ENCODE measurements at places on chromosomes 1 and 21.

GRCh38 chr21:43958364-43959158, 53.5 kb upstream of the TRAPPC10 start:
- DNase-seq, result no peak

DNA sequence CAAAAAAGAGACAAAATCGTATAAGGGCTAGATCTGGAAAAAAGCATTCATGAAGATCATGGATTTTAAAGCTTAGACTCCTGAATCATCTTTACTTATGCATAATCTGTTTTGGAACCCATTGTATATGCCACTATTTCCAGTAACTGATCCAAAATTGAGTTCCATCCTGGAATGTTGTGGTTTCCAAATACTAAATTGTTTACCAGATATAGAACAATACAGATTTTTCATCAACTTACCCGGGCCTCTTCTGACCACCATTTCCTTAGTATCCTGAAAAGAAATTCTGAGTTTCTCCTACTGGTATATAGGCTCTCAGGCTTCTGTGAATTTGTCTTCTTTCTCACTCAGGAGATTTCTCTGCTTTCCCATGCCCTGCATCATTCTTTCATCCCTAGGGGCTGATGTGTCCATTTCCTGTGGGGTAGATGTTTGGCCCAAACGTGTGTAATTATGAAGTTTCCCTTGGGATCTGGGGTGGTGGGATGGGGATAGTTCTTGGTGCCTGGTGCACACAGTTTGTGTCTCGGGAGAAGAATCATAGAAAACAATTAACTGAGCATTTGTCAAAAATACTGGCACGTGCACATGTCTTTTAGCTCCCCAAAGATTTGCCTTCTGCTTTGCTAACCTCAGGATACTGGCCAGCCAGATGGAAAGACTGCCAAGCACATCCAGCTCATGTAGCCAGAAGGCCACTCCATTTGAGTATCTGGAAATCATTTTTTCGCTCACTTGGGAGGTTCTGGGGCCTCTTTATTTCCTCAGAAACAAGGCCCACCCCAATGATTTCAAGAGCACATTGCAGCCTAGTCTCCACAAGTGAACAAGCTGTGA, 127.8 kb downstream of the NTMT2 start:
- no peak for DNase-seq

- DNase-seq, result no peak
Measured at GRCh38 chr1:160007577-160008200, 24.1 kb downstream of the PIGM start.

- DNase-seq, result no peak
Measured at GRCh38 chr1:15915991-15916390, 59.9 kb downstream of the ZBTB17 start.

DNA sequence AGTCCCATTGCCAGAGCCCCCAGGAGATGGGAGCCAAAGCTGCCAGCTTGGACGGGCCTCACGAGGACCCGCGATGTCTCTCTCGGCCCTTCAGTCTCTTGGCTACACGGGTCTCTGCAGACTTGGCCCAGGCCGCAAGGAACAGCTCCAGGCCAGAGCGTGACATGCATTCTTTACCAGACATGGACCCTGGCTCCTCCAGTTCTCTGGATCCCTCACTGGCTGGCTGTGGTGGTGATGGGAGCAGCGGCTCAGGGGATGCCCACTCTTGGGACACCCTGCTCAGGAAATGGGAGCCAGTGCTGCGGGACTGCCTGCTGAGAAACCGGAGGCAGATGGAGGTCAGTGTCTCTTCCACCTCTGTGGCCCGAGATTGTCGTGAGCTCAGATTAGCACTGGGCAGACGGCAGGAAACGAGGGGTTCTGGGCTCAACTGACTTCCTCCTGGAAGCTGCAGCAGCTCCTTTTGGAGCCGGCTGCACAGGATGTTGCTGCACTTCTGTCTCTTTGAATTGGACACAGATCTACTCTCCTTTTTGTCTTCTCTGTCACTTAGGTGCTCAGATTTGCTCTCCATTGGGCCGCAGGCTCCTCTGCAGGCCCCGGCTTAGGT, 68.0 kb downstream of the DISC1 start:
- DNase-seq, result no peak

- no peak for DNase-seq
Measured at GRCh38 chr1:101299141-101299540, 62.3 kb downstream of the S1PR1 start.

DNA sequence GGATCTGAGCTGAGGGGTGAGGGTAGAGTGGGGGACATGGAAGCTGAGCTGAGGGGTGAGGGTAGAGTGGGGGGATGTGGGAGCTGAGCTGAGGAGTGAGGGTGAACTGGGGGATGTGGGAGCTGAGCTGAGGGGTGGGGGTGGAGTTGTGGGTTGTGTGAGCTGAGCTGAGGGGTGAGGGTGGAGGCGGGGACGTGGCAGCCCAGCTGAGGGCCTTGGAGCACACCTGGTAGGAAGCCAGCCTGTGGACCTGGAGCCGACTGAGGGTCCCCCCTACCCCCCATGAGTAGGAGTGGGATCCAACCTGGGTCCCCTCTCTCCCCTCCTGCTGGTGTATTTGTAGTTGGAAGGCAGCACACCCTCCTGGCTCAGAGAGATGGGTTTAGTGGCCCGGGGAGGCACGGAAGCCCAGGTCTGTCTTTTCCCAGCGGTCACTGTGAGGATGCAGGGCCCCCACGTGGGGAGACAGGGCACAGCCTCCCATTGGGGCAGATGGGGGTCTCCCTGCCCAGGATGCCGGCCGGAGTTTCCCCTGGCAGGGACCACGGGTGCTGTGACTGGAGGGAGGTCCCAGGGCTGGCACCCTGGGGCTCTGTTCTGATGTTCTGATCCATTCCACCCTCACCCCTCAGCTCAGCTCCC, 13.2 kb upstream of the NPHP4 start:
- no peak for DNase-seq

DNA sequence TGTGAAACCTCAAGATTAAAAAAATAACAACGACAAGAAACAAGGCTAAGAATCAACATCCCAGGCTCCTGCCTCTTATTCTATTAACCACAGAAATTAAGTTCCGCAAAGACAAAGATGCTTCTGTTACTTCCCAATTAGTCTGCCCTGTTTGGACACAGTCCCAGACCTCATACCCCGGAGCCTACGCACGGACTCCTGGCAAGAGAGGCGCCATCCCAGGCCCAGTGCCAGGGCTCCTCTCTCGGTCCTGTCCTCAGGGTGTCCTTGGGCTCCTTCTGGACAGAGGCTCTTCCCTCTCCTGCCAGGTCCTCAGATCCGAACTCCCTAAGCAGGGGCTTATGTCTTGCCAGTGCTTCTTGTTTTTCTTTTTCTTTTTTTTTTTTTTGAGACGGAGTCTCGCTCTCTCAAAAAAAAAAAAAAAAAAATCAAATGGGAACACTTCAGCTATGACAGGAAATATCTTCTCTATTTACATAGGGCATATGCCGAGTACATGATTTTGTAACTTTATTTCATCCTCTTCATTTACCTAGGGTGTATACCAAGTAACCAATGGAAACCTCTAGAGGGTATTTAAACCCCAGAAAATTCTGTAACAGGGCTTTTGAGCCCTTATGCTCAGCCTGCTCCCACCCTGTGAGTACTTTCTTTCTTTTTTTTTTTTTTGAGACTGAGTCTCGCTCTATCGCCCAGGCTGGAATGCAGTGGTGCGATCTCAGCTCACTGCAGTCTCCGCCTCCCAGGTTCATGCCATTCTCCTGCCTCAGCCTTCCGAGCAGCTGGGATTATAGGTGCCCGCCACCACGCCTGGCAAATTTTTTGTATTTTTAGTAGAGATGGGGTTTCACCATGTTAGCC, 11.7 kb upstream of the ENO1 start:
- DNase-seq, result no peak

DNA sequence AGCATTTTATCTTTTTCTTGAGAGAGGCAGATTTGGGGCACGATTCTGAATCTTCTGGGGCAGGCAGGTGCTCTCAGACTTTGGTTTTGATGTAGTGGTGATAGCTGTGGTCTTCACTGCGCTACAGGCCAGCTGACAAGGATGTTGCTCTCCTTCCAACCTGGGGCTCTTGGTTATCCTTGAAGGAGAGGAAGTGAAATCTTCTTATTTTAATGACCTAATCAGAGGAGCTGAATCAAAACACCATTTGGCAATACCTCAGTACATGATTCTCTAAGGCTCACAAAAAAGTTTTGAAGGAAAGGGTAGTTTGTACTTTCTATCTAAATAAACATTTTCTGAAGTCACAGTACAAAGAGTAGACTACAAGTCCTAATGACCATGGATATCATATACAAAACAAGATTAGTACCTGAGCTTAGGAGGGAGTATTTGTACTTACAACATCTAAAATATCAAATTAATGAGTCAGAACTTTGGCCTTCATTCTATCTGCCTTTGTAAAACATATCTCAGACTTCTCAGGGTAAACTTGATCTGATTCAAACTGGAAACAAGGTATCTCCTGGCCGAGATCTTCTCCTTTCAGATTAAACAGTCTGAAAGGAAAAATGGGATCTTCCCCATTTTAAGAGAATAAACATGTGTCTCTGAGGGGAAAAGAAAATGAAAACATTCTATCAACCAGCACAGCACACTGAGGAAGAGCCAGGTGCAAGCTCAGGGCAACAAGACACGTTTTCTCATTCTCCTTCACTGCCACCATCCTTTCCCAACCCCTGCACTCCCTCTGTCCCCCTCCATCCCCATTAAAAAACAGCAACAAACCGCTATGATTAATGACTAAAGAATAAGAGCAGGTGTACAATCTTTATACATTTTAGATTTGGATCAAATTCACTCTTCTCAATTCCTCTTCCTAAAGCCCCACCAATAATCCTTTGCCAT, 69.2 kb downstream of the SH3GLB1 start:
- no peak for DNase-seq

GRCh38 chr21:27743971-27744564, 777.2 kb upstream of the ADAMTS5 start:
- no peak for DNase-seq

- DNase-seq, result no peak
Measured at GRCh38 chr1:12200208-12200607, 29.6 kb upstream of the VPS13D start.

GRCh38 chr1:237794071-237794470, 96.7 kb downstream of the ZP4 start:
- no peak for DNase-seq

DNA sequence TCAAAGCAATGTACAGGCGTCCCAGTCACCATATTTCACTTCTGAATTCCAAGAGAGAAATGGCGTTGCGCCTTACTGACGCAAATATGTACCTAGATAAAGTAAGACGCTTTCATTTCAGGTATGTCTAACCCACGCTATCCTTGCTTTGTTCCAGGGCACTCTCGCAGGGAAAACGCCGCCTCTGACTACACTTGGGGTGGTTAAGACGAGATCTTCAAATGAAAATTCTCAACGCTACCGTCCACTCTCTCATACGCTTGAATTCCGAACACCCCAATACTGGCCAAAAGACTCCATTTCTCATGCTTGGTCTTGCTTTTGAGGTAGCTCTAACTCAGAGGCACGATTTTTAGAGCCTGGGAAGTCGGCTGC, 736 bp upstream of the ZMPSTE24 start:
- no peak for DNase-seq

DNA sequence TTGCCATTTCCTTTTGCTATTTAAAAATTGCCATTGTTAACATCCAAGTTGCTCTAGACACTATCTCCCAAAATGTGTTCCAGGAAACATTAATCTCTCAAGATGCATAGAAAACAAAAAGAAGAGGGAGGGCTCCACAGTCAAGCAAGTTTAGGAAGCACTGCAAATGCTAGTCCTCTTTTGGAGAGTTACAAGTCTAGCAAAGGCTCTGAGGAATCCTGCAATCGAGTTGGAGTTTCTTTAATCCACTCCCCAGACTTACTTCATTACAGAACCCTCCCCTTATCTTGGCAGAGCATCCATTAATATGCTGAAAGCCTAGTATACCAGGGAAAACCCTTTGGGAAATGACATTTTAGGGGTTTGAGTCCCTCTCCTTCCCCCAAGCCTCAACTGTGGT, 147.9 kb downstream of the SYF2 start:
- no peak for DNase-seq

GRCh38 chr1:83011265-83011664, 987.7 kb downstream of the TTLL7 start:
- no peak for DNase-seq

GRCh38 chr1:25945761-25946160, 39.5 kb upstream of the STMN1 start:
- no peak for DNase-seq

GRCh38 chr1:38788341-38789336, 70.9 kb downstream of the RRAGC start:
- DNase-seq, result no peak

GRCh38 chr21:44499211-44499560, 40.8 kb downstream of the KRTAP10-1 start:
- DNase-seq, result no peak

- DNase-seq, result no peak
Measured at GRCh38 chr1:229803626-229804217, 177.7 kb downstream of the URB2 start.

DNA sequence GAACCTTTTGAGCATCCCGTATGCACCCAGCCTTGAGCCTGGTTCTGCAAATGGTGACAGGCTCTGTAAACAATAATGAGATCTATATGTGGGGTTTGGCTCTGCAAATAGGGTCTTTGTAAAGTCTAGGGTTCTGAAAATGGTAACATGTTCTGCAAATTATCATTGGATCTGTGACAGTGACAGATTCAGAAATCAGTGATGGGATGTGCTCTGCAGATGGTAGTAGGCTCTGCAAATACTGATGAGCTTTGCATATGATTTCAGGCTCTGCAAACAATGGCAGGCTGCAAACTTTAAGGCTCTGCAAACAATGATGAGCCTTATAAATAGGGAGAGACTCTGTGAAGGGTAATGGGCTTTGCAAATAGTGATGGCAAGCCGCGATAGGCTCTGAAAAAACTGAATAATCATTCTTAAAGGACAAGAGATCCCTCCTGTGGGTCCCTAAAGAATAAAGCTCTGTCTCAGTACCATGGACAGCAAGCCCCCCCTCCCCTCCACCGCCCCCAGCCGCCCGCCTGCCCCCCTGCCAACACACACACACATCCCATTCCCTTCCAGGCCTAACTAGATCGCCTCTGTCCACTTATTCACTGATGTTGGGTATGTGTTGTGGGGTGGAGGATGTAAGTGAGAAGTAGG, 17.7 kb upstream of the DMBX1 start:
- no peak for DNase-seq

GRCh38 chr1:203206129-203206687, 19.7 kb upstream of the CHI3L1 start:
- no peak for DNase-seq

GRCh38 chr21:36672737-36673136, 26.2 kb upstream of the SIM2 start:
- DNase-seq, result no peak
